ENCODE measurements at places on chromosomes 5 and 9.

GRCh38 chr5:97105501-97106215, 36.8 kb downstream of the LIX1 start:
- peaks cover 40% of the 10 kb centered on the region for H3K27me3 ChIP-seq
- no peak overlapping the region for H3K27ac ChIP-seq
- no peaks in the 10 kb centered on the region for H3K36me3 ChIP-seq
- H3K4me1 ChIP-seq, result no peaks in the 10 kb centered on the region

DNA sequence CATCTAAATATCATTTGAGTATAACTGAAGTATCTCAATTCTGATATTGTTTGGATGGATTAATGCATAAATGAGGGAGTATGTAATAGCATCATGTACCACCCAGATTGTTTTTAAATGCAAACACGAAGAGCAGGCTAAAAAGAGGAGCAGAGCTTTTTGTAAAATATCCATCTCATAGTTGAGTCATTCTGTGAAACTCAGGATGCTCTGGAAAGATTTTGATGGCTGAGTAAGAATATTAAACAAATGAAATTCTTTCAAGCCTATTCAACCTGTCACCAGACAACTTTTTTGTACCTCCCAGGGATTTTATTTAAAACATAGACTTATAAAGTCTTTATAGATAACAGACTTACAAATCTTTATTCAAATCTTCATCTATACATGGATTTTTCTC, 625.9 kb downstream of the TLE4 start:
- DNase-seq, result no peak
- no peaks in the 10 kb centered on the region for H3K27me3 ChIP-seq
- no peaks in the 10 kb centered on the region for H3K36me3 ChIP-seq
- no peaks in the 10 kb centered on the region for H3K4me1 ChIP-seq
- no peak overlapping the region for H3K27ac ChIP-seq
- no peak overlapping the region for H3K4me3 ChIP-seq

DNA sequence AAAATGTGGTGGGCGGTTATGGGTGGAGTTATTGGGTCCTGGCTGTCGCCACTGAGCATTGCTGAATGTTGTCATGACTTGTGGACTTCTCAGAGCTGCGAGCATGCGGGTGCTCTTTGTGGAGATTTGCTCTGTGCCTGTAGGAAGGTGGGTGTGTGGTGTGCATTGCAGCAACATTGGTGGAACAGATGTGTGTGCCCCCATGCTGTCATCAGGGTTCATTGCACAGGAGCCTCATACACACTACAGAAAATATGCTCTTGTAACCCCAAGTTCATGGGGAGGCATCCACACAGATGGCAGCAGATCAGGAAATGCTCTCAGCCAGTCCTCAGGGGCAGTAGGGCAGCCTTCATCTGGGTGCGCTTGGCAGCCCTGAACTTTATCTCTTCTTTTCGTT, 55.9 kb upstream of the PHF2 start:
- peaks cover 52% of the 10 kb centered on the region for H3K36me3 ChIP-seq
- no peak for DNase-seq

- H3K36me3 ChIP-seq, result no peaks in the 10 kb centered on the region
- no peak overlapping the region for H3K4me3 ChIP-seq
- H3K27me3 ChIP-seq, result peaks cover 4% of the 10 kb centered on the region
- no peak overlapping the region for H3K27ac ChIP-seq
- DNase-seq, result no peak
Observed at GRCh38 chr5:14353726-14354474, 210.8 kb downstream of the TRIO start.

DNA sequence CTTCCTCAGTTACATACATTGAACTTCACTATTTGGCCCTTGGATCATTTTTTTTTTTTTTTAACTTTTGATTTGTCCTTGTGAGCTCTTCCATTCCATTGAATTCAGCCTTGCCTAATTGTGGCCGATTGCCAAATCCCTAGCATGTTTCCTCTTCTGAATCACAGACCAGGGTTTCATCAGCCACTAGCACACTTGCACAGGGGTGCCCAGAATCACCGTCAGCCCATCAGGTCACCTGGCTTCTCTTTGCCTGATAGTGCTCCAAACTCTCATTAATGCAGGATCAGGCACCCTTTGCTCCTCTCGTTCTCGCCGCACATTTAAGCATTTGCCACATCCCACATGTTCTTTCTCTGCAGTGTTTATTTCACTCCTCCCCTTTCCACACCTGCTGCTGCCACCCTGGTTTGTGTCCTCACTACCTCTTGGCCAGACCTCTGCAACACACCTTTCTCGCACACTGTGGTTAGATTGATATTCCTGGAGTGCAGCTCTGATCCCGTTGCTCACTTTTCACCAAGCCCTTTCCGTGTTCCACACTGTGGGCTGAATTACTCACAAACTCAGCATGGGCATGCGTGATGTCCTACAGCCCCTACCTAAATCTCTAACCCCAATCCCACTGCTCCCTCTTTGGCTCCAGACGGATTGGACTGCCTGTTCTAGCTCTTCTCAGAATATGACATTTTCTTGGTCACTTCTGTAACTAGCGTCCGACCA, 9.8 kb downstream of the PIK3R1 start:
- H3K27me3 ChIP-seq, result no peaks in the 10 kb centered on the region
- no peak overlapping the region for H3K27ac ChIP-seq
- no peak for DNase-seq
- no peak overlapping the region for H3K4me3 ChIP-seq

GRCh38 chr5:167731951-167732350, 559.5 kb upstream of the WWC1 start:
- DNase-seq, result no peak
- H3K27me3 ChIP-seq, result no peaks in the 10 kb centered on the region
- no peaks in the 10 kb centered on the region for H3K4me1 ChIP-seq
- no peaks in the 10 kb centered on the region for H3K36me3 ChIP-seq
- H3K27ac ChIP-seq, result no peak overlapping the region

DNA sequence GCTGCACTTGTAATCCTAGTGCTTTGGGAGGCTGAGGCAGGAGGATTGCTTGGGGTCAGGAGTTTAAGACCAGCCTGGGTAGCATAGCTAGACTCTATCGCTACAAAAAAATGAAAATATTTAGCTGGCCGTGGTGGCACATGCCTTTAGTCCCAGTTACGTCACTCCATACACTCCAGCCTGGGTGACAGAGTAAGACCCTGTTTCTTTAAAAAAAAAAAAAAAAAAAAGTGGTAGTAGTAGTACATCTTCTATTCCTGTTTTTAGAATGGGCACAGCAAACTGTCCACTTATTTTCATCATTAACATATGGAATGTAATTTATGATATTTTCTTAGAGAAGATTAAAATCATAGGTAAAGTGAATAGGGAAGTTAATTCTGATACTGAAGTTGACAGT, 48.2 kb downstream of the TRIO start:
- no peak overlapping the region for H3K4me3 ChIP-seq
- H3K27ac ChIP-seq, result no peak overlapping the region
- no peak for DNase-seq
- no peaks in the 10 kb centered on the region for H3K36me3 ChIP-seq

GRCh38 chr5:1065891-1066650, 45.8 kb downstream of the SLC12A7 start:
- no peaks in the 10 kb centered on the region for H3K27me3 ChIP-seq
- DNase-seq, result no peak
- no peak overlapping the region for H3K27ac ChIP-seq
- H3K4me3 ChIP-seq, result no peak overlapping the region
- H3K4me1 ChIP-seq, result no peaks in the 10 kb centered on the region
- peaks cover 11% of the 10 kb centered on the region for H3K36me3 ChIP-seq

DNA sequence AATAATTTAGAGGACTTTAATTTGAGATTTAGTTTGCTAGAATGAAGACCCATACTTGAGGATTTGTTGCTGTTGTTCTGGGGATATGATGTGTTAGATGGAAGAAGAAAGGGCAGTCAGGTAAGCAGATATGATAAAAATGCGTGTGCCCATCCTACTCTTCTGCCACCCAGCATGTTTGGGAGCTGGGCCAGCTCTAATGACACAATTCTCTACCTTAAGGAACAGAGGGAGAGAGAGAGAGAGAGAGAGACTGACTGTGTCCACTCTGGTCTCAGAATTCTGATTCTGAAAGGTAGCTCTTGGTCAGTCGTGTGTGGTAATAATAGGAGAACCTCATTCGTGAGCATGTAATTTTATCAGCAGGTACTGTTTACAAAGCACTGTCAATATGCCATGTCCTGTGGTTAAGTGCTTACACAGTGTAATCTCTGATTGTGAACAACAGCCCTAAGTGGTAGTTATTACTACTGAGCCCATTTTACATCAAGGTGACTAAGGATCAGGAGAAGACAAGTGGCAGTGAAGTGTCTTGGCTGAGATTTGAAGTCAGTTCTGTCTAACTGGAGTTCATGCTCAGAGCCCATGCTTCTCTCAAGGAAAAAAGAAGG, 307.4 kb upstream of the SEMA6A start:
- no peaks in the 10 kb centered on the region for H3K27me3 ChIP-seq
- H3K27ac ChIP-seq, result no peak overlapping the region

- no peak overlapping the region for H3K27ac ChIP-seq
- no peak for DNase-seq
- peaks cover 6% of the 10 kb centered on the region for H3K36me3 ChIP-seq
- no peak overlapping the region for H3K4me3 ChIP-seq
- peaks cover 20% of the 10 kb centered on the region for H3K4me1 ChIP-seq
Observed at GRCh38 chr9:100357501-100357900, 4.8 kb upstream of the TEX10 start.

GRCh38 chr5:134124289-134125038, 10.0 kb downstream of the TCF7 start:
- H3K4me1 ChIP-seq, result peaks cover 21% of the 10 kb centered on the region
- H3K4me3 ChIP-seq, result no peak overlapping the region
- H3K36me3 ChIP-seq, result peaks cover 31% of the 10 kb centered on the region
- H3K27ac ChIP-seq, result no peak overlapping the region
- H3K27me3 ChIP-seq, result peaks cover 24% of the 10 kb centered on the region

DNA sequence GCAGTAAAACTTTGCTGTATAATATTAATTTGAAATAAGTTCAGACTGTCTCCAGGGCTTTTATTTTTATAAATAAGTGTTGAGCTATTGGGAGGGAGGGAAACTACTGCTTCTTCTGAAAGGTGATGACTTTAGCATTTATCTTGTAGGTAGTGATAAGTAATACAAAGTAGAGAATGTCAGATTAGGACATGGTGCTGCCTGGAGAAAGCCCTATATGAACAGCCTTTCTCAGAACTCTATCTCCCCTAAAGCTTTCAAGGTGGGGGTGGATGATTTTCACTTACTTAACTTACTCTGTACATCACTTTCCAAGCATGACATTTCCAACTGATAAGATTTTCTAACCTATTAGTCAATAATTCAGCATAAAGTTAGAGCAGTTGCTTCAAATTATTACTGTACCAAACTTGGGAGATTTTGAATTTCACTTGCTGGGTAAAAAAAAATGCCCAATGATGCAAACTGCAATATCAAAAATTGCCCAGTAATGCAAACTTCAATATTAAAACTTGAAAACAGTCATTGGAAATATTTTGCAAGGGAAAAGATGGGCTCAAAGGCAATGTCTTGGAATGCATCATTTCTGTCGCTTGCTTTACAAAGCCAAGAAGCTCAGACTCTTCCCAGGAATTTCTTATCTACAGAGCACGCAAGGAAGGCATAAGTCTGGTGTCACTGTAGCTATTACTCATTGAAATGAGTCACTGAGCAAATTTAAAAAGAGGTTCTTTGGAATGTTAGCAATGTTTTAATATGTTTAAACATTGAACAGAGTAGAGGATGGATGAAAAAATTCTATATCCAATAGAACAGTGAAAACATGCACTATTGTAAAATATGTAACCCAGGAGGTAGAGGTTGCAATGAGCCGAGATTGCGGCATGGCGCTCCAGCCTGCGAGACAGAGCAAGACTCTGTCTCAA, 569.5 kb downstream of the PSAT1 start:
- no peak overlapping the region for H3K4me3 ChIP-seq
- no peaks in the 10 kb centered on the region for H3K27me3 ChIP-seq
- no peak for DNase-seq
- H3K27ac ChIP-seq, result no peak overlapping the region
- H3K4me1 ChIP-seq, result no peaks in the 10 kb centered on the region

DNA sequence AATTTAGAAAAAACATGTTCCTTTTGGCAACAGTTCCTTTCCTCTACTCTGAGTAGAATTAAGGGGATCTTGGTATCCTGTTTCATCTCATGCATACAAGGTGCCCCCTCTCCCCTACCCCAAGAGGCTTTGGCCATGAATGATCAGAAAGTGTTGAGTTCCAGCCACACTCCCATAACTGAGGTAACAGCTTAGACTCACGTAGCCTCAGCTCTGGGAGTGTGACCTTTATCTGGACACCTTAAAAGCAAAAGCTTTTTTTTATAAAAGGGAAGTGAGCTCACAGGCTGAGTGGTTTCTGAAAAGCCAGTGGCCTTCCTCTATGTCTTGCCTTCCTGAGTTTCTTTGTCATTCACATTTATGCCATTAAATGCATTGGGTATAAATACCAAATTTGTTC, 900 bp upstream of the HAVCR2 start:
- H3K4me3 ChIP-seq, result peak overlapping the region; percentile 92
- peak; percentile 50 for DNase-seq
- no peaks in the 10 kb centered on the region for H3K27me3 ChIP-seq
- peak overlapping the region; percentile 95 for H3K27ac ChIP-seq

DNA sequence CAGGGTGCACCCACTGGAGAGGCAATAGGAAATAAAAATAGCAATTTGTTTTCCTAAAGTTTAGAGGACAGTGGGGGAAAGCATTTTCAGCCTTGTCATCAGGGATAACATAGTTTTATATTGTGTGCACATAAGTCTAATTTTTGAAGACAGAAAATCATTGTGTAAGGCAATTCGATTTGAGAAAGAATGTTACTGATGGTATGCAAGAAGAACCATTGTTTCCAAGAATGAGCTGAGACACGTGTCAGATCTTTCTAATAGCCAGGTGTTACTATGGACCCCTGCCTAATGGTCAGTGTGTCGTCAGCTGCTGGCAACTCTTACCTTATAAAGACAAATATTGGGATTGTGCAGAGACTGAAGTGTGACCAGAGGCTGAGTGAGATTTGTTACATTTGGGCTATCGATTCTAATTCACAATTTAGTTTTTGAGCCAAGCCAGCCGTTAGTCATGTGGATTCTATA, 67.1 kb upstream of the PPP2R2B start:
- H3K27ac ChIP-seq, result no peak overlapping the region
- H3K4me3 ChIP-seq, result no peak overlapping the region
- peaks cover 2% of the 10 kb centered on the region for H3K4me1 ChIP-seq
- no peaks in the 10 kb centered on the region for H3K36me3 ChIP-seq
- no peak for DNase-seq

GRCh38 chr5:81638471-81638870, 112.4 kb downstream of the SSBP2 start:
- H3K27me3 ChIP-seq, result no peaks in the 10 kb centered on the region
- H3K27ac ChIP-seq, result no peak overlapping the region
- no peak overlapping the region for H3K4me3 ChIP-seq
- DNase-seq, result no peak
- H3K4me1 ChIP-seq, result peaks cover 15% of the 10 kb centered on the region

GRCh38 chr9:79673614-79674013, 101.8 kb downstream of the TLE4 start:
- H3K36me3 ChIP-seq, result peaks cover 12% of the 10 kb centered on the region
- H3K27me3 ChIP-seq, result no peaks in the 10 kb centered on the region
- DNase-seq, result no peak
- H3K27ac ChIP-seq, result no peak overlapping the region

GRCh38 chr9:36746415-36746814, 173.7 kb downstream of the MELK start:
- H3K27ac ChIP-seq, result no peak overlapping the region
- H3K4me3 ChIP-seq, result no peak overlapping the region
- no peaks in the 10 kb centered on the region for H3K36me3 ChIP-seq
- H3K4me1 ChIP-seq, result no peaks in the 10 kb centered on the region

Data from T-helper 2 cell treated with Interferon-gamma antibody and Interleukin-4, amounts not matched to agents 5 μg/mL and 100 μg/mL, for 36 hours (primary cell).